ENCODE measurements at places on chromosomes 7 and 10.

GRCh38 chr7:150722431-150722931, 6.1 kb downstream of the GIMAP1 start:
- no peak for DNase-seq

DNA sequence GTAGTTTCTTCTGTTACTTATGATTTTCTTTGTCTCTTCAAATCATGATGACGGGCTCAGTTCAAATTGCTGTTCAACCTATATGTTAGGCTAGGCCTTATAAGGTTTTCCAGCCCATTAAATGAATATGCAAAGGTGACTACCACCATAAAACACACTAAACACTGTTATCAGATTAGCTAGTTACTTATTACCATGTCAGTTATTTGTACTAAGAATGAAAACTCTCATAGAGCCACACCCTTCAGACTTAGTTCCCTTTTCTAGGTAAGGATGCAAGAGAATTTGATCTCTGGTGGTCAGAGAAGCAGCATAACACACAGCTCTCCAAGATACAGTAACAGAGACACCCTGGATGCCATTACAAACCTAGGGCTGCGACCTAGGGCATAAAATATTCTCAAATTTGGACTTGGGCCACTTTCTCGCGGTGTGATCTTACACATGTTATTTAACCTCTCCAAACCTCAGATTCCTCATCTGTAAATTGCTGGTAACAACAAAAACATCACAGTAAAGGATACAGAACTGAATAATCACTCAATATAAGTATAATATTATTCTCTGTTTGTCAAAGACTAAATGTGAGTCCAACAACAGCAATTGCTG, 35.6 kb downstream of the ANKMY2 start:
- no peak for DNase-seq

DNA sequence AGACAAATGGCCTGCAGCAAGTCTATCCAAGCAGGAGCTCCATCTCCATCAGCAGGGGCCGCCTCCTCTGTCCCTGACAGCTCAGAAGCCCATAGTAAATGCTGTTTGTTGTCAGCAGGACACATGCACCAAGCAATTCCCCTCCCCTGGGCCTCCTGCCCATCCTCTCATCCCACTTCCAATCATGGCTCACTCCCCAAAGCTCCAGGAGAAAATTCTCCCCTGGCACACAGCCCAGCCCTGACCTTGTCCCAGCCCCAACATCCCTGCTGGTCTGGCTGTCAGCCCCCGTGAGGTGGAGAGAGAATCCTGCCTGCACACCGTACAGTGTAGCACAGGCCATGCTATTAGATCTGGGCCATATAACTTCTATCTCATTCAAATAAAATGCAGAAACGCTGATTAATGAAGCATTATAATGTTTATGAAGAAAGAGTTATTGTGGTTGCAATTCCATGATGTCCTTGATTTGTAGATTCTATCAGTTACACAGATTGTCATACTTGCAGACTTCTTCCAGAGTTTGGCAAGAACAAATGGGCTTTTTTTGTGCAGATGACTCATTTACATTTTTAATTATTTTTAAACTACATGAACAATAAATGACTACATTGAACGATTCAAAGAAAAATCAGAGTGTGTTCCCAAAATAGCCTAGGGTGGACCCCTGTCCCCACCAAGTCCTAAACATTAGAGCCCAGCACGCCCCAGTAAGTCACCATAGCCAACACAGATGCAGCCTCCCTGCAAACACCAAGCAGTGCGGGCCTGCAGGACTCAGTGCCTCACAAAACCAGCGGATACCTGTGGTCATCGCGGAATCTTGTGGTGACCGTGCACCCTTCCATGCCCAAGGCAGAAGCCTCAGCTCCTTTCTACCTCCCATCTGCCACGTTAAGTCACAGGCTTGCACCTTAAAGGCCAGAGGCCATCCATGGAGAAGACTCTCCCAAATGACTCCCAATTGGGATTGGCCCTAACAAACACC, 70.1 kb downstream of the COBL start:
- DNase-seq = no peak

DNA sequence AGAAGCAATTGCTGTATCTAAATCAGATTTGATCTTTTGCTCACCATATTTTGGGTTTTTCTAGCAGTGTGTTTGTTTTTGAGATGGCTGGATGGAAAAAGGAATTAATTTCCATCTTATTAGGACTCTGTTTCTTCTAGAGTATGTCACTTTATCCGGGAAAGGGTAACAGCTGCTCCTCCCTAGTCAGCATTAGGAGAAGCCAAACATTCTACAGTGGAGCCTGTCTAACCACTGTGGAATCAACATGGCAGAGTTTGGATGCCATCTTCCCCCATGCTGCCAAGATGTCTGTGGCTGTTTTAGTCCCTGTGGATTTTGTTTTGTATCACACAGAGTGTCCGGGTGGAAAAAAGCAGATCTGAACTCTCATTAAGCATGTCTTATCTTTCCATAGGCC, 16.0 kb upstream of the LMOD2 start:
- DNase-seq = no peak

DNA sequence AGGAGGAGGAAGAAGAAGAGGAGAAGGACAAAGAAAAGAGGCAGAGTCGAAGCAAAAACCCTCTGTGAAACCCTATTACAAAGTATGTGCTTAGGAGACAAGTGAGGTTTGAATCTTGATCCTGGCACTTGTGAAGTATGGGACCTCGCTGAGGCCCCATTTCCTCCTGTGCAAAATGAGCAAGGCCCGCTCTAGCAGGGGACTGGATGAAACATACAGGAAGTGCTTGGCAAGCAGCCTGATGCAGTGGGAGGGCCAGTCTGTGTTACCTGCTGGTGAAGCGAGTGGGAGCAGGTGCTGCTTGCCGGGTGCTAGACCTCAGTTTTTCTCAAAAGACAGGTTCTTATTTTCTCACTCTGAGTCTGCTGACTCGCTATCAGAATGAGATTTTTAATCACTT, 150.4 kb downstream of the JCAD start:
- DNase-seq = no peak

DNA sequence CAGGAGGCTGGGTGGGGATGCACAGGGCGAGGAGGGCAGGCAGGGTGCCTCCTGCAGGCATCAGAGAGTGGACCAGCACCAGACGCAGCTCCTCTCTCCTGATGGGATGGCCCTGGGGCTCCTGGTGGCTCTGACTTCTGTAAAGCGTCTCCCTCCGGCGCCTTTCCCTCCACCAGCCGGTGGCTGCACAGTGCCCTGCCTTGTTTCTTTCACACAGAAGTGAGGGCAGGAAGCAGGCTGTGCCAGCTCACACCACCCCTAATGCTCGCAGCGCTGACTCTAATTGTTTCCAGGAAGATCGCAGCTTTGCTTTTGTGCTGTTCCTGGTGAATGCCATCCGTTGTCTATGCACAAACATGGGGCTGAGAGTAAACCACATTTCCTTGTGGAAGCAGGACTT, 152.3 kb upstream of the LANCL2 start:
- no peak for DNase-seq

- DNase-seq = no peak
Measured at GRCh38 chr7:107398161-107398560, 71.7 kb upstream of the GPR22 start.

DNA sequence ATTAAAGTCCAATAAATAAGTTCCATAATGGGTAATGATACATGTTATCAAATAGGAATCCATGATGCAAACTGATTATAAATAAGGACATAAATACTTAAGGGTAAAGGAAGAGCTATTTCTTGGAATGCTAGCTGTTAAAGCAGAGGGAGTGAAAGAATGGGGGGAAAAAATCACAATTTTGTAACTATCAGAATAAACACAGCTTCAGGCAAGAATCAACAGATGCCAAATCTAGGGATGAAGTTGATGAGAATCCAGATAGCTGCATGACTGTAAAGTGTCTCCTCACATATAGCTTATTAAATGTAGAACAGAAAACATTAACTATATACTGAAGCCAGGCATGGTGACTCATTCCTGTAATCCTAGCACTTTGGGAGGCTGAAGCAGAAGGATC, 4.9 kb downstream of the IPMK start:
- no peak for DNase-seq
